Activated CD8-positive, alpha-beta memory T cell treated with anti-CD3 and anti-CD28 coated beads, Interleukin-2, amount 10 ng/mL, durations not matched to agents 7 days and 5 days (primary cell): ENCODE measurements at places on chromosomes 6 and 20. TPM values are rescaled to one million over a fixed set of nuclear protein-coding genes. Genes with fewer than 3 reads are reported as not detected.

Gene PACSIN1
- total RNA-seq, result 0.59 TPM

Gene PDE10A
- total RNA-seq, result not detected

Gene BNIP5
- not detected for total RNA-seq

Gene LIN28B
- total RNA-seq, result not detected

Gene STK4
- total RNA-seq, result 170 TPM

Gene GABRR1
- total RNA-seq, result not detected

Gene TTLL9
- total RNA-seq, result not detected

Gene TMEM217
- total RNA-seq, result 2.7 TPM

Gene NEDD9
- total RNA-seq, result 84.5 TPM

Gene COL19A1
- not detected for total RNA-seq

Gene TLDC2
- total RNA-seq, result not detected

Gene RAET1E
- total RNA-seq, result not detected

Gene CLIC5
- 6.3 TPM for total RNA-seq

Gene DDAH2
- total RNA-seq, result 23.4 TPM

Gene SLC44A4
- total RNA-seq, result not detected

Gene TRIM40
- total RNA-seq, result not detected

Gene SYNDIG1
- not detected for total RNA-seq

Gene IP6K3
- not detected for total RNA-seq

Gene FAM217A
- total RNA-seq, result not detected

Gene VEGFA
- 29.0 TPM for total RNA-seq

Gene TRIM15
- not detected for total RNA-seq

Gene SMIM29
- total RNA-seq, result 34.0 TPM

Gene POM121L2
- total RNA-seq, result not detected

Gene C20orf144
- total RNA-seq, result 0.53 TPM

Gene KIAA0408
- total RNA-seq, result 9.9 TPM

Gene BPI
- not detected for total RNA-seq

Gene MRPS10
- 28.8 TPM for total RNA-seq

Gene PBOV1
- total RNA-seq, result not detected

Gene WRNIP1
- total RNA-seq, result 53.3 TPM

Gene RAET1L
- not detected for total RNA-seq

Gene MEA1
- total RNA-seq, result 75.2 TPM

Gene SALL4
- total RNA-seq, result 0.06 TPM

Gene MKKS
- 7.5 TPM for total RNA-seq

Gene CTNNBL1
- 90.2 TPM for total RNA-seq

Gene DPPA5
- not detected for total RNA-seq

Gene ESF1
- total RNA-seq, result 11.8 TPM

Gene NRN1
- total RNA-seq, result 1.7 TPM

Gene PPP2R5D
- total RNA-seq, result 58.4 TPM

Gene ARFGAP1
- 90.2 TPM for total RNA-seq

Gene GJA1
- not detected for total RNA-seq

Gene LRRN4
- total RNA-seq, result not detected

Gene HAO1
- not detected for total RNA-seq

Gene SLC26A8
- total RNA-seq, result not detected

Gene SRPK1
- 101 TPM for total RNA-seq

Gene ZSCAN31
- total RNA-seq, result 1.7 TPM

Gene ARFGEF3
- total RNA-seq, result 0.15 TPM

Gene RIPPLY2
- not detected for total RNA-seq

Gene ENPP5
- total RNA-seq, result not detected

Gene PSORS1C2
- not detected for total RNA-seq
